ENCODE measurements at places on chromosomes 13 and 19. TPM values are rescaled to one million over a fixed set of nuclear protein-coding genes. Genes with fewer than 3 reads are reported as not detected.

DNA sequence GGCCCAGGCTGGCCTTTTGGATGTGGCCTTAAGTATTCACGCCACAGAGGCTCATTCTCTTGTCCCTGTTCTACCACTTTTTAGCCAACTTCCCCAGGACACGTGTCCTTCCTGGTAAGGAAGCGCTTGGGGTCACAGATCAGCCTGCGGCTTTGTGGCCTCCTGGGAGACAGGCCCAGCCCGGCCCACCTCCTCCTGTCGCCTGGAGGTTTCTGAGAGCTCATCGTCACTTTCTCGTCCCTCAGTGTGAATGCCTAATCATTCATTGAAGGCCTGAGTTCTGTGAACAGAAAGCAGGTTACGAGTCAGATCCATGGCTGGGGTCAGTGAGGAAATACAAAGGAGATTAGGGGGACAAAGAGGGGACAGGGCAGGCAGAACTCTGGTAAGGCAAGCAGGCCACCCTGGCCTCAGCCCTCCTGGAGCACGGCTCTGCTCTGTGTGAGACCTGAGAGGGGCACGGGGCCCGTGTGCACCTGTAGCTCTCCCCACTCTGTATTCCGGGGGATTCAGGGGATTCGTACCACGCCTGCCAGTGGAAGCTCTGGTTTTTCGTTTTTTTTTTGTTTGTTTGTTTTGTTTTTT lies 38.6 kb upstream of the TSHZ3 start:
- no peaks in the 10 kb centered on the region for H3K36me3 ChIP-seq
- DNase-seq, result no peak
- H3K4me1 ChIP-seq, result no peaks in the 10 kb centered on the region
- no peak overlapping the region for H3K27ac ChIP-seq
- no peak overlapping the region for H3K4me3 ChIP-seq
- H3K27me3 ChIP-seq, result no peaks in the 10 kb centered on the region

DAZAP1 gene
- total RNA-seq, result 47.9 TPM

ZNF324 gene
- 17.2 TPM for total RNA-seq

GRCh38 chr19:41341669-41342490 lies 11.8 kb downstream of the TGFB1 start:
- peaks cover 68% of the 10 kb centered on the region for H3K36me3 ChIP-seq
- no peak for DNase-seq
- no peaks in the 10 kb centered on the region for H3K4me1 ChIP-seq

DNA sequence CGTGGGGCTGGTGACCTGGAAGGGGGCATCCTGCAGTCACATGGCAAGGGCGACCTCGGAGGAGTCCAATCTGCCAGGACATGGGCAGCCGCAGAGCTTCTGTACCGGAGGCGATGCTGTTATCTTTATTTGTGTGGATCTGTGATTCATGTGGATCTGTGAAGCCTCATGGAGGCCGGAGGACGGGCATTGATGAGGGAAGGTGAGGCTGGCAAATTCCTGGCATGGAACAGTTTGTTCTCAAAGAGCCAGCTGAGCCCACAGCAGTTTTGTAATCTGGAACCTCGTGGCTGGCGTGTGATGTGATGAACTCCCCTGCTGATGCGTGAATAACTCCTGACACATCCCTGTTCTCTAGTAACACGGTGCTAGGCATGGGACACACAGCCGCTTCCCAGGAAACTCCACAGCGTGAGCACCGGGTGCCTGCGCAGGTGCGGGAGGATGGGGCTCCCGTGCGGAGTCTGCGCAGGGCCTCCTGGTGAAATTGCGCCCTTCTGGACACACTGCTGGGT lies 40.4 kb downstream of the ATP11A start:
- H3K36me3 ChIP-seq, result no peaks in the 10 kb centered on the region
- no peaks in the 10 kb centered on the region for H3K27me3 ChIP-seq
- no peak for DNase-seq
- H3K27ac ChIP-seq, result no peak overlapping the region

DNA sequence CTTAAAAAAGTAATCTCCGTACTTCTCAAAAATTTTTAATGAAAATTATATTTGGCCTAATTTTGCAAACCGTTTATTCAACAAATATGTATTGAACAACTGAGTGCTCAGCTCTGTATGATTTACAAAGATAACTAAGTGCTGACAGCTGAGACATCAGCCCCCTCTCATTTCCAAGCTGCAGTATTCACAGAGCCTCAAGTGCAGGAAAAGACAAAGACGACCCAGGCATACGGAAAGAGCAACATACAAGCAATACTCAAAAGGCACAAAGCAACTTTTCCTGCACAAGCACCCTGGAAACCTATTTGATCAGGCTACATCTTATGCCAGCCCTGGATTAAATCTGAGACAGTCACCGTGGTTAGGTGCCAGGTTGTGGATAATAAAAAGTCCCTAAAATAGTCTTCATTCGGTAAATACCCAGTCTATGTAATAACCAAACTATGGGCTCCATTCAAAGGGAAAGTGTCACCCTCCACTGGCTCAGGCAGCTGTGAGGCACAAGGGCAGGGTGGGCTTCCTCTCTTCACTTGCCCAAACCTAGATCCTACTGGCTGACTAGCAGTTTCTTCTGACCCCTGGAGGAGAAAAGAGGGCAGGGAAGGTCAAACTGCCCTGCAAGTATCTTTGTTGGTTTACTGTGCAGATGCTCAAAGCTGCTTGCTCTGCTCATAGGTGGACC lies 65.5 kb downstream of the TBC1D4 start:
- no peak overlapping the region for H3K4me3 ChIP-seq
- no peaks in the 10 kb centered on the region for H3K27me3 ChIP-seq
- no peaks in the 10 kb centered on the region for H3K36me3 ChIP-seq
- DNase-seq, result no peak

MIA gene
- total RNA-seq, result 2.1 TPM

- DNase-seq, result no peak
- H3K27me3 ChIP-seq, result no peaks in the 10 kb centered on the region
- no peaks in the 10 kb centered on the region for H3K36me3 ChIP-seq
- no peak overlapping the region for H3K27ac ChIP-seq
- peaks cover 19% of the 10 kb centered on the region for H3K4me1 ChIP-seq
These were observed 376.1 kb downstream of the LMO7 start for GRCh38 chr13:76012091-76012721.

GRCh38 chr13:102933122-102933521 lies 87.3 kb downstream of the ERCC5 start:
- no peaks in the 10 kb centered on the region for H3K36me3 ChIP-seq
- no peak overlapping the region for H3K4me3 ChIP-seq
- DNase-seq, result no peak
- H3K27me3 ChIP-seq, result no peaks in the 10 kb centered on the region

DNA sequence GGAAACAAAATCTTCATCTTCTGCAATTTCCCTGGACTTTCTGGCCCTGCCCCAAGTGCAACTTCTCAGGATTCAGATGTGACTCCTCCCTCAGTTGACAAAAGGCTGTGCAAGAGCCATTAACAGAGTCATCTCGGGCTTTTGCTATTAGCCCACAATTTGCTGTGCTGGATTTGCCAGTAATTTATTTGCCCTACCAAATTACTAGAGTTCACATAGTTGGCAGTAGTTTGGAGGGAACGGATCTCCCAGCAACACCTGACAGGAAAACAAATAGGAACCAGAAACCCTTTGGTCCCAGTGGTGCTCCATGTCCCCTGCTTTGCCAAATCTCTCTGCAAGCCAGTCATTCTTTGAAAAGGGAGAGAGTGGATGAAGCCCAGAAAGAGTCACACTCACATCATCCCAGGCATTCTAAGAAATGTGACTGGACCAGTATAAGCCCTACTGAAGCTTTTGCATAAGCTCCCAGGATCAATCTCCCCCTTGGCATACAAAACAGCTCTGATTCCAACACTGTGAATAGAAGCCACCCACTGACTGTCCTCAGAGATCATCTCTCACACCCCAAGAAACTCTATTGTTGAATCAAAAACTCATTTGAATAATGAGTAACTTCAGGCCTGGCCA lies 350.1 kb upstream of the NBEA start:
- no peaks in the 10 kb centered on the region for H3K36me3 ChIP-seq
- H3K4me3 ChIP-seq, result no peak overlapping the region
- no peak for DNase-seq
- peaks cover 21% of the 10 kb centered on the region for H3K4me1 ChIP-seq

CGB3 gene
- total RNA-seq, result not detected

- no peaks in the 10 kb centered on the region for H3K27me3 ChIP-seq
- H3K4me3 ChIP-seq, result no peak overlapping the region
- no peaks in the 10 kb centered on the region for H3K36me3 ChIP-seq
- no peak for DNase-seq
- H3K27ac ChIP-seq, result no peak overlapping the region
These were observed 42.6 kb downstream of the B3GLCT start for GRCh38 chr13:31242367-31242766.

ZNF324B gene
- total RNA-seq, result 8.9 TPM

USP12 gene
- 79.5 TPM for total RNA-seq

GRCh38 chr19:10667867-10668266 lies 13.7 kb downstream of the ILF3 start:
- peaks cover 47% of the 10 kb centered on the region for H3K4me1 ChIP-seq
- H3K36me3 ChIP-seq, result peaks cover 29% of the 10 kb centered on the region
- H3K4me3 ChIP-seq, result no peak overlapping the region
- no peak overlapping the region for H3K27ac ChIP-seq
- H3K27me3 ChIP-seq, result no peaks in the 10 kb centered on the region
- DNase-seq, result no peak

DNA sequence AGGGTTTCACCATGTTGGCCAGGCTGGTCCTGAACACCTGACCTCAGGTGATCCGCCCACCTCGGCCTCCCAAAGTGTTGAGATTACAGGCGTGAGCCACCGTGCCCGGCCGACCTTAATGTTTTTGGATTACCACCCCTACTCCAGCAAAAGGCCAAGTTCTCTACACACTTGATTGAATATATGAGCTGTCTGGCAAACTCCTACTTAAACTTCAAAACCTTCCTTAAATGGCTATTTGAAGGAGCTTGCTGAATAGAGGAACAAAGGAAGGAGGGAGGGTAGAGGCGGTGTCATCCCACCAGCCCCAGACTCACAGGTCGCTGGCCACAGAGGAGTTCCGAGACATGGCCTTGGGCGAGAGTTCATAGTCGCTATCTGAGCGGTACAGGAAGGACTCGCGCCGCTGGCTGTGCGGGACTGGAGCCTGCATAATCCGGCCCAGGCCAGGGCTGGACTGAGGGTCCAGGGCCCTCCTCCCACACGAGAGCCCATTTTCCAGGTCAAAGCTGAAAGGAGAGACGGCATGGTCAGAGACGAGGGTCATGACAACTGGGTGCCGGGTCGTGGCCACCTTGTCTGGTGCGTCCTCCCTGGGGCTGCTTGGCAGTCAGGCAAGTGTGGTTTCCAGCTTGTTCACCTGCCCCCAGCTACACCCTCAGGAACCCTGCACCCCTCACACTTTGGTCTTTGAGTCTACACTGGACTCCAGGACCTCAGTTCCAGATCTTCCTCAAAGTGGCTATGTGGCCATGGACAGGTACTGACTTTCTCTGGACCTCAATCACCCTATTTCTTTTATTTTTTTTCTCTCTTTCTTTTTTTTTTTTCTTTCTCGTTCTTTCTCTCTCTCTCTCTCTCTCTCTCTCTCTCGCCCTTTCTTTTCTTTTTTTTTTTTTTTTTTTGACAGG lies 4.2 kb downstream of the PDE4C start:
- peaks cover 37% of the 10 kb centered on the region for H3K4me1 ChIP-seq
- peaks cover 12% of the 10 kb centered on the region for H3K27me3 ChIP-seq
- no peak overlapping the region for H3K27ac ChIP-seq
- no peak for DNase-seq
- H3K4me3 ChIP-seq, result no peak overlapping the region

- no peak overlapping the region for H3K27ac ChIP-seq
- no peaks in the 10 kb centered on the region for H3K27me3 ChIP-seq
- H3K36me3 ChIP-seq, result no peaks in the 10 kb centered on the region
- no peak overlapping the region for H3K4me3 ChIP-seq
- no peaks in the 10 kb centered on the region for H3K4me1 ChIP-seq
These were observed 1721.8 kb downstream of the PCDH9 start for GRCh38 chr13:65508338-65508737.

TDRD12 gene
- 1.6 TPM for total RNA-seq

DNA sequence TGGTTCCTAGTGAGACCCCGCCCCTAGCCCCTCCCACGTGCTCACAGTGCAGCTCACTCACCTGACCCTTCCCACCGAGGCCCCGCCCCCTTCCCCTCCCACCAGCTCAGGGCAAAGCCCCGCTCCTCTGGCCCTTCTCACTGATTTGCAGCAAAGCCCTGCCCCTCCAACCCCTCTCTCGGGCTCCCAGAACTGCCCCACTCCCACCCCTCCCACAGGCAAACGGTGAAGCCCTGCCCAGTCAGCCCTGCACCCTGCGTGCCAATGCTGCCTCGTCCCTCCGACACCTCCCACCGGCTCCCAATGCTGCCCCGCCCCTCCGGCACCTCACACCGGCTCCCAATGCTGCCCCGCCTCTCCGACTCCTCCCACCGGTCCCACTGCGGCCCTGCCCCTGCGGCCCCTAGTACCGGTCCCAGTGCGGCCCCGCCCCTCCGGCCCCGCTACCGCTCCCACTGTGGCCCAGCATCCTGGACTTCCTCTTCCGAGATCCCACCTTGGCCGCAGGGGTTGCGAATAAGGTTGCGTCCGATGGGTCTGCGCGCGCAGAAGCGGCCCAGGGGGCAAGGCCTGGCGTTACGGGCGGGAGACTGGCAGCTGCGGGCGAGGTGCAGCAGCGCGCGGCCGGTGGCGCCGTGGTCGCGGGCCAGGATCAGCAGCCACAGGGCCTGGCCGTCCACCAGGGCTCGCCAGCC lies 834 bp downstream of the FBXO27 start:
- peaks cover 21% of the 10 kb centered on the region for H3K4me1 ChIP-seq
- DNase-seq, result peak; percentile 93
- peaks cover 10% of the 10 kb centered on the region for H3K27me3 ChIP-seq
- H3K36me3 ChIP-seq, result peaks cover 21% of the 10 kb centered on the region

DNA sequence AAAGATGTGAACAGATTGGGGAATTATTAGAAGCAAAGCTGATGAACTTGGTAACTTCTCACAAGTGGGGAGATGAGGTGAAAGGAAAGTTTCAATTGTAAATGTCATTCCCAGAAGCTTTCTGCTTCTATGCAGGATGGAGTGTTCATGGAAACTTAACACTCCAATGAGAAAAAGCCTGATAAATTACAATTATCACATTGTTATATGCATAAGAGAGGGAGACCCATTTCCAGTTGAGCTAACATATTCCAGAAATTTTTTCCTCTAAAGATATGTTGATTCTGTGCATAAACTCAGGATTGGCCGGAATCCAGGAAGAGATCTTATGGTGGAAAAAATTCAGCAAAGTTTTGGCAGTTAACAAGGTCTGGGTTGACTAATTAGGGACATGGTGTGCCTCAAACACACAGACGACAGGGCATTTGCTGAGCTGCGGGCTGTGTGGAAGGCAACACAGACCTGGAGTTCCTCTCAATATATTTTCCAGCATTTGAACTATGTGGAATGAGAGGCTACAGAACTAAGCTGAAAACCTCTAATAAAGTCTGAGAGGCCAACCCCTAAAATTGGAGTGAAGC lies 64.9 kb upstream of the FGF14 start:
- DNase-seq, result no peak
- no peaks in the 10 kb centered on the region for H3K27me3 ChIP-seq
- H3K27ac ChIP-seq, result peak overlapping the region; percentile 10
- no peaks in the 10 kb centered on the region for H3K36me3 ChIP-seq
- peaks cover 18% of the 10 kb centered on the region for H3K4me1 ChIP-seq

DNA sequence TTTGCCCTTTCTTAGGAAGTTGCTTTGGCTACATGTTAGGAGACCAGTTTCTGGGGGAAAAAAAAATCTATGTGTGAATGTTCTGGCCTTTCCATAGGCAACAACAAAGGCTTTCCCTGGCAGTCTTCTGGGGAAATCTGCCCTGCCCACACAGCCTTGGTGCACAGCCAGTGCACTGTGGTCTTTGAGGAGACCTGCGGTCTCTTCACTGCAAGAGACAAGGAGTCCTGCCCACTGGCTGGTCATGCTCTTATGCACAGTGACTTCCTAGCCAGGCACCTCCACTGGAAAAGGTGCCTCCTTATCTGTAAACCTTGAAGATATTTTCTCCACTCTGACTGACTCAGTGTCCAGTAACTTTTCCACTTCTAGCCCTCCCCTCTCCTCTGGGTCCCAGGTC lies 155.1 kb downstream of the SUCLA2 start:
- H3K4me1 ChIP-seq, result no peaks in the 10 kb centered on the region
- no peak for DNase-seq
- no peaks in the 10 kb centered on the region for H3K36me3 ChIP-seq
- no peak overlapping the region for H3K27ac ChIP-seq

All from esophagus muscularis mucosa (tissue), 4 donors.